ENCODE measurements at places on chromosomes 6 and 20. TPM values are rescaled to one million over a fixed set of nuclear protein-coding genes. Genes with fewer than 3 reads are reported as not detected.

MTFR2 gene
- total RNA-seq = 0.57 TPM

GRM1 gene
- total RNA-seq = not detected

RAD21L1 gene
- not detected for total RNA-seq

QRSL1 gene
- 20.8 TPM for total RNA-seq

HCK gene
- total RNA-seq = not detected

SLC12A5 gene
- not detected for total RNA-seq

ME1 gene
- 97.7 TPM for total RNA-seq

PNLDC1 gene
- not detected for total RNA-seq

DLK2 gene
- 4.8 TPM for total RNA-seq

HLA-DOA gene
- total RNA-seq = not detected

SPATS1 gene
- not detected for total RNA-seq

C20orf144 gene
- total RNA-seq = under 0.01 TPM

SYTL3 gene
- 1.0 TPM for total RNA-seq

PDE10A gene
- total RNA-seq = under 0.01 TPM

GPR63 gene
- 0.68 TPM for total RNA-seq

TRDN gene
- not detected for total RNA-seq

SLCO4A1 gene
- 4.8 TPM for total RNA-seq

TOP1 gene
- total RNA-seq = 77.5 TPM
